ENCODE measurements at places on chromosomes 6 and 20.

DNA sequence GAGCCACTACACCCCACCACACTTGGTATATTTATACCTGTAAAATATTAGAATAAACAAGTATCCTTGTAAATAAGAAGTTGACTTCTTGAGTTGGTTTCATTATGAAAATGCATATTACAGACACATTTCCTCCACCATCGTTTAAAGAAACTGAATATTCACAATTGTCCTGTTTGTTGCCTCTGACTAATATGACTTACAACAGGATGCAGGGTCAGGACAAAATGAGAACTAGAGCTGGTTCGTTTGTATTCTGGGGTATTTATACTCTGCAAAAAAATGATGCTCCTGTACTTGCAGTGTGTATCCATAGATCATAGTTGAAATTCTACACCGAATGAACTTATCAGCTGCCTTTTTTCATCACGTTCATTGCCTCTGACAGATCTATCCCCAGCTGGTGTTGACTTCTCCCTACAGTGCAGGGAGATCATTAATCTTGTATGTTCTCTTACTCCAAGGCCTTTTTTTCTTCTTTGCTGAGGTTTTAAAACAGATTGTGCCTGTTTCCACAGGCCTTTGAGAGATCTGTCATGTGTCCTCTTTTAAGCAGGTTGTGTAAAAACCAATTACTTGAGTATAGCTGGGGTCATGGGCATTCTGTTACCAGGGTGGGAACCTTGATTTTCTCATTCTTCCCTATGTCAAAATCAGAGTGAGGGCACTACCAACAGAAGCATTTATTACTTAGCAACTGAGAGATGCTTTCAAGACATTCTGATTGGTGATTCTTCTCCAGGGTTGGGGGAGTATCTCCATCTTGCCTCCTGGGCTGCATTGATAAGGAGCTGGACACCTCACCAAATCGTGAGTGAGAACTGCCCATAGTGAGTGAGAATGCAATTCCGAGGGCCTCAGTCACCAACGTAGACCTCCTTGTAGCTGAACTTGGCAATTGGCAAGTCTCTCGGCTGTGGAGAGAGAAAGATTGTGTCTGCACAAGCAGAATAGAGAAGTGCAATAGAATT, 78.8 kb upstream of the CD83 start:
- no peak for DNase-seq

DNA sequence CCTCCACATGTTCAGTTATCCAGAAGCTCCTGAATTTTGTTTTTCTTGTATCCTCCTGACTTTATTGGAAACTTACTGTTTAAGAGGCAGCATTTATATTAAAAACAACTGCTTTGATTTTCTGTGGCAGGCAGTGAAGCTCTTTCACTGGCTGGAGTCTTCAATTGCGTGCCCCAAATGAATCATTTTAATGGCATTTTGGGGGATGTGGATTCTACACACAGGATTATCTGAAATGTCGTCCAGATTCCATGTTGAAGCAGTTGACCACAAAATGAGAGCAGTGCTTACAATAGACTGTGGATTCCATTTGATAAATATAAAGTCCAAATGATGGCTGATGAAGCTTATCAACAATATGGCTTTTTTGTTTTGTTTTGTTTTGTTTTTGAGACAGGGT, 41.0 kb upstream of the HIVEP1 start:
- DNase-seq, result no peak

- DNase-seq, result no peak
Measured at GRCh38 chr6:26344658-26345057, 20.3 kb upstream of the BTN3A2 start.

DNA sequence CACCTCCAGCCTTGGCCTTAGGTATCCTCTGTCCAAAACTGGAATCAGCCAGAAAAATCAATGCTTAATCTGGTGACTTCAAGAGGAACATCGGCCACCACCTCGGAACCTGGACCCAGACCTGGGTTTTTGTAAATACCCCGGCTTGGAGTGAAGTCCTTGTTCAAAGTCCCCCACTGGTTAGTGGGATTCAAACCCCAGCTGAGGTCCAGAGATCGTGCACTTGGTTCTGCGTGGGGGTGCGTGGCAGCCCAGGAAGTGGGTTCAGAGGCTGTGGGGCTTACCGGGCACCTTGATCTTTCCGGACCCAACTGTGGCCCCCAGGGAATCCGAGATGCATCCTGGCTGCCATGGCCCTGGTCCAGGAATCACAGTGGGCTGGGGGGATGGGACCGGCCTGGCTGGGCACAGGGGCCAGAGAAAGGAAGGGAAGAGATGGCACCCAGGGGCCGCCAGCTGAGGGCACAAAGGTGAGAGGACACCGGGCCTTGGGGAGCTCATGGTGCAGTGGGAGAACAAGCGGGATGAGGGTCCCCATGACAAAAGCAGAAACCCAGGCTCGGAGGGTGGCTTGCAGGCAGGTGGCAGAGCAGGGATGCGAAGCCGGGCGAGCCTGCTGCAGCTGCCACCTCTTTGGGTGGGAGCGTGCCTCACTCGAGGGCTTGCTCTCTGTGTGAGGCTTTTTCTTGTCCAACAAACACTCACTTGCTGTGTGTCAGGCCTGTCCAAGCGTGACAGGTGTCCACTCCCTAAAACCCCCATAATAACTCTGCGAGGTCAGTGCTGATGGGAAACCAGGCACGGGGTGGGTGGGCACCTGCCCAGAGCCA, 27.7 kb downstream of the ZBP1 start:
- DNase-seq, result no peak

DNA sequence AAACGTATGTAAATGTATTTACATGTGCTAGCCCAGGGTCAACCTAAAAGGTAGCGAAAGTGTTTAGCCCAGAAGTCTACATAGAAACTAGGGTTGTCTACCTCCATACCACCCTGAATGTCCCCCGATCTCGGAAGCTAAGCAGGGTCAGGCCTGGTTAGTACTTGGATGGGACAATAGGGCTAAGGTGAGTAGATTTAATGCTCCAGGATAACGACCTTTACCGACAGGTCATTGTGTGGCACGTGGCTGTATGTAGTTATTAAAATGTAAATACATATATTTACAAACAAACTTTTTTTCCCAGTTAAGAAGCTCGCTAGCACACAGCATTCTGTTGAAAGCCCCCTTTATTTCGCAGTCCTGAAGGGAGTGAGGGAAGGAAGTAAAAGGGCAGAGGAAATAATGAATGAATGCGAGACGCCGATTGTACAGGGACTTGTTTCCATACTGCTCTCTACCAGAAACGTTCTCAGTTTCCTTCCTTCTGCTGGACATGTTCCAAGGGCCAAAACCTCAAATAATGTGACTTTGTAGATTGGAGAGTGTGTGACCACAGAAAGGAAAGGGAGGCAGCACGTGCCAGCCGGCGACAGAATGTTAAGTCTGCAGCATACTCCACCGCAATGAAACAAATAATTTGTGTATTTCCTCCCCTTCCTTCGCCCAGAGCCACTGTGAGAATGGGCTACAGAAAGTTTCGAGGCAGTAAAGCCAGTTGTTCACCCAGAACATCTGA, 612 bp downstream of the ADAT2 start:
- peak; percentile 0 for DNase-seq

- DNase-seq, result no peak
Measured at GRCh38 chr6:41536795-41537758, 9.1 kb upstream of the FOXP4 start.

DNA sequence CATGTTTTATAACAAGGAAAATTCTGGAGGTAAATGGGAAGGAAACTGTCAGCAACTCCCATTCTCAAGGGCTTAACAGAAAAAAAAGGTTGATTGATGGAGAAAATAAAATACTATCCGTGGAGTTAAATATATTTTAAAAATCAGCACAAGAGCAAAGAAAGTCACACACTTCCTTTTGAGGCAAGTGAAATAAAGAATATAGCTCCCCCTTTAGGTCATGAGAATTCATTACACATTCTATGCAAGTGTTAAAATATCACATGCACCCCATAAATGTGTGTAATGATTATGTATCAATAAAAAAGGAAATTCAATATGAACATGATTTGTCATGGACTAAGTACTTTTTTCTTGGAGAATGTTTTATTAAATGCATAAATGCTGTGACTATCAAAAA, 349.2 kb downstream of the TPBG start:
- no peak for DNase-seq

- DNase-seq, result no peak
Measured at GRCh38 chr6:72813807-72814596, 192.1 kb downstream of the KCNQ5 start.

- no peak for DNase-seq
Measured at GRCh38 chr6:89299466-89299850, 15.6 kb downstream of the GABRR2 start.

GRCh38 chr6:100426241-100426640, 38.5 kb downstream of the SIM1 start:
- DNase-seq, result no peak

DNA sequence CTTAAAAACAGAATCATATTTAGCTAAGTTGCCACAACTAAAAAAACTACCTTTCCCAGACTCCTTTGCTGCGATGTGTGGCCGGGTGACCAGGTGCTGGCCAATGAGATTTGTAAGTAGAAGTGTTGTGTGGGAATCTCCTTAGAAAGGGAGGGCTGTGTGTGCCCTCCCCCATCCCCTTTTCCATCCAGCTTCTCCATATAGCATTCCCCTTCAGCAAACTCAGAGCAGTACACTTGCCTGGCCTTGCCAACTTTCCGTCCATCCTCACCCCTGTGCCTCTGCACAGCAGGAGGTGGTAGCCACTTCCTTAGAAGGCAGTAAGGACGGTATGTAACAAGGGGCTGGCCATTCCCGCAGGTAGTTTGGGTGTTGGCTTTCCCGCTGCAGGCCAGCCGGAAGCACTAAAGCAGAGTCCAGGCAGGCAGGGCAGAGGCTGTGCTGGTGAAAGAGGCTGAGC, 22.3 kb upstream of the KCNK16 start:
- no peak for DNase-seq

DNA sequence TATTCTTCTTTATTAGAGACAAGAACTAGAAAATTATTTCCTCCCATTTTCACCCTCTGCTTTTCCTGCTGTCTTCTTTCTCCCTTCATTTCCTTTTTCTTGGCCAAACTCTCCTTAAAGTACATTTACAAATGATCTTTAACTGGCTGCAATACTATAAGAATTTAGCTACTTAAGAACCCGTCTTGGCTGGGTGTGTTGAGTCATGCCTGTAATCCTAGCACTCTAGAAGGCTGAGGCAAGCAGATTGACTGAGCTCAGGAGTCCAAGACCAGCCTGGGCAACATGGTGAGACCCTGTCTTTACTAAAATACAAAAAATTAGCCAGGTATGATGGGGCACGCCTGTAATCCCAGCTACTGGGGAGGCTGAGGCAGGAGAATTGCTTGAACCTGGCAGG, 39.3 kb upstream of the SRPK1 start:
- DNase-seq, result no peak

GRCh38 chr6:31579119-31579505, 3.1 kb downstream of the LTB start:
- DNase-seq, result no peak

- DNase-seq, result no peak
Measured at GRCh38 chr20:52817511-52817910, 154.6 kb upstream of the TSHZ2 start.

GRCh38 chr6:138560130-138560860, 61.0 kb upstream of the NHSL1 start:
- no peak for DNase-seq

- DNase-seq, result no peak
Measured at GRCh38 chr20:17320456-17320855, 93.6 kb downstream of the PCSK2 start.

DNA sequence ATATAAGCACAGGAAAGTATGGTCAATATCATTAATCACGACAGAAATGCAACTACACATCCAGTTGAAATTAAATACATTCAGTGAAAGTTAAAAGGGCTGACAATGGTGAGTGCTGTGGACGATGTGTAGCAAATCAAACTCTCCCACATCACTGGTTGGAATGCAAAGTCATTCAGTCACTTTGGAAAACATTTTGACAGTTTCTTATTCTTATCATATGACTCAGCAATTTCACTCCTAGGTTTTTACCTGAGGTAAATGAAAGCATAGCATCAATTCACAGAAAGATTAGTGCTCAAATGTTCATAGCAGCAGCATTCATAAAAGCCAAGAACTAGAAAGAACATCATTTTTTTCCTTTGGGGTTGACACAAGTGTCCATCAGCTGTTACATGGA, 28.6 kb upstream of the SAMD5 start:
- no peak for DNase-seq

- DNase-seq, result no peak
Measured at GRCh38 chr6:118546880-118547218, 1.2 kb upstream of the PLN start.

- DNase-seq, result no peak
Measured at GRCh38 chr20:3128275-3128984, 31.2 kb downstream of the FASTKD5 start.

DNA sequence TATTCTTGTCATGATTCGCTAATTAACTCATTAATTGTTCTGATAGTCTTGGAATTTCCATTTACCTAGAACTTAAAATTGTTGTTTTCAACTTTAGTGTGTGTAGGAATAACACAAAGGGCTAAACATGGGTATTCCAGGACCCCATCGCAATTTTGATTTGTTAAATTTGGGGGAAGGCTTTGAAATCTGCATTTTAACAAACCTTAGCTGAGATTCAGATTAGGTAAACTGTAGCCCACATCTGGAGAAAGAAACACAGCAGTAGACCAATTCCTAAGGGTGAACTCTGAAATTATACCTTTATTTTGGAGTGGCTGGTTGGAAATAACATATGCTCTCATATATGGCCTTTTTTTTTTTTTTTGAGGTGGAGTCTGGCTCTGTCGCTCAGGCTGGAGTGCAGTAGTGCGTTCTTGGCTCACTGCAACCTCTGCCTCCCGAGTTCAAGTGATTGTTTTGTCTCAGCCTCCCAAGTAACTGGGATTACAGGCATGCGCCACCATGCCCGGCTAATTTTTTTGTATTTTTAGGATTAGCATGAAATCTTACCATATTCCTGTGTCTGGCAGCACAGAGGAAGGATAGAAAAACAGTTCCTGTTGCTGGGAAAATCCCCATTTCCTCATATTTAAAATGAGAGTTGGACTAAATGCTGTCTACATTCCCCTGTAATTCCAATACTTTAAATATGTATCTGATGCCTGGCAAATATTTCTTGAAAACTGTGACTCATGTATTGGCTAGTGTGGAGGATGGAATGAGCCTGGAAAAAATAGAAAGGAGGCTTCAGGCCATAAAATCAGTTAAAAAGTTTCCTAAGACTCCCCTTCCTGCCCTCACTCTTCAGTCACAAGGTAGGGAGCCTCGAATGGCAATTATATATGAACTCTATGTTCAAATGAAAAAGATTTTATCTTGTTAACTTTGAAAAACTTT, 96.7 kb upstream of the FAM184A start:
- DNase-seq, result no peak

- DNase-seq, result no peak
Measured at GRCh38 chr6:29451471-29452193, 5.2 kb downstream of the OR11A1 start.

DNA sequence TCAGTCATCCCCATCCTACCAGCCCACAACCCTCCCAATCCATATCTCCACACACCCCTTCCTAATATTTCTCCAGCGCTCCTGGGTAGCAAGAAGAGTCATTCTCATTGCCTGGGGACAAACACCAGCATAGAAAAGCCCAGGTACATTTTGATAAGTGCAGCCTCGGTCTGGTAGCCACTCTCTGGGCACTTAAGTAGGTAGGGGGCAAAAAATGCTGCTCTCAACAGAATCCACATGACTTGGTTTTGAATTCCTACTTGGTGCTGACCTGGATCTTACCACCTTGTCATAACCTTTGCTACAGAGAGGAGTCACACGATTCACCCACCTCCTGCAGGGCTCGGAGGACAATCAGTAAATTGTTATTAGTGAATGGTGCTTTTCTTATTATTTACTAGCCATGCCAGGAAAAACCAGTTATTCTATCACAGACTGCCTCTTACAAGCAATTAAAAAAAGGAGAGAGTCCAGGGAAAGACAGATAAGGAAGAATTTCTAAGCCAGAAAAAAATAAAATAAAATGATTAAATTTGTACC, 249.1 kb downstream of the LY86 start:
- DNase-seq, result no peak

GRCh38 chr6:39266375-39266774, 37.1 kb upstream of the KCNK5 start:
- DNase-seq, result no peak

Measured in stimulated activated CD8-positive, alpha-beta memory T cell treated with anti-CD3 and anti-CD28 coated beads, Interleukin-7, amount 100 ng/mL, for 1 hour (primary cell).